ENCODE measurements at places on chromosomes 6 and 20. TPM values are rescaled to one million over a fixed set of nuclear protein-coding genes. Genes with fewer than 3 reads are reported as not detected.

GRCh38 chr6:18395177-18395855 is 8.2 kb downstream of the RNF144B start:
- DNase-seq = no peak

- DNase-seq = no peak
Observed at GRCh38 chr20:61373055-61373399, 121.0 kb downstream of the CDH4 start.

DNA sequence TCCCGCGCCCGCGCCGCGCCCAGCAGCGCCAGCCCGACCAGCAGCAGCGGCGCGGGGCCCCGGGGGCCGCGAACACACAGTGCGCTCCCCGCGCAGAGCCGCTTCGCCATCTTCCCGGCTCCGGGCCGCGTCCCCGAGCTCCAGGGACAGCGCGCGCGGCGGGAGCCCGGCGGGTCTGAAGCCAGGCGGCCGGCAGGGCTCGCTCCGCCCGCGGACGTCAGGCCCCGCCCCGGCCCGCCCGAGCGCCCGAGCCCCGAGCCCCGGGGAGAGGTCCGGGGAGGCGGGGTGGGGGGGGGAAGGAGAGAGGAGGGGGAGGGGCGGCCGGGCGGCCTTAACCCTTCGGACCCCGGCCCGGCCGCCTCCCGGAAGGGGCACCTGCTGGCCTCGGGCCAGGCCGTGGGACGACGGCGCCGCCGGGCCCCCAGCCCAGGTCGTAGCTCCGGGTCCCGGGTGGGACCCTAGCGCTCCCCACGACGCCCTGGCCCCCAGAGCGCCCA is at the start of gene LAMA5:
Gene LAMA5, minus strand, starts transcription at position 177 of the 497 bp plus-strand sequence. Its CDS starts 67 bp downstream, at position 110.
- DNase-seq = no peak

GRCh38 chr6:108106261-108106660 is 31.7 kb upstream of the OSTM1 start:
- DNase-seq = no peak

- DNase-seq = no peak
Observed at GRCh38 chr20:24043294-24043693, 54.7 kb upstream of the GGTLC1 start.

DNA sequence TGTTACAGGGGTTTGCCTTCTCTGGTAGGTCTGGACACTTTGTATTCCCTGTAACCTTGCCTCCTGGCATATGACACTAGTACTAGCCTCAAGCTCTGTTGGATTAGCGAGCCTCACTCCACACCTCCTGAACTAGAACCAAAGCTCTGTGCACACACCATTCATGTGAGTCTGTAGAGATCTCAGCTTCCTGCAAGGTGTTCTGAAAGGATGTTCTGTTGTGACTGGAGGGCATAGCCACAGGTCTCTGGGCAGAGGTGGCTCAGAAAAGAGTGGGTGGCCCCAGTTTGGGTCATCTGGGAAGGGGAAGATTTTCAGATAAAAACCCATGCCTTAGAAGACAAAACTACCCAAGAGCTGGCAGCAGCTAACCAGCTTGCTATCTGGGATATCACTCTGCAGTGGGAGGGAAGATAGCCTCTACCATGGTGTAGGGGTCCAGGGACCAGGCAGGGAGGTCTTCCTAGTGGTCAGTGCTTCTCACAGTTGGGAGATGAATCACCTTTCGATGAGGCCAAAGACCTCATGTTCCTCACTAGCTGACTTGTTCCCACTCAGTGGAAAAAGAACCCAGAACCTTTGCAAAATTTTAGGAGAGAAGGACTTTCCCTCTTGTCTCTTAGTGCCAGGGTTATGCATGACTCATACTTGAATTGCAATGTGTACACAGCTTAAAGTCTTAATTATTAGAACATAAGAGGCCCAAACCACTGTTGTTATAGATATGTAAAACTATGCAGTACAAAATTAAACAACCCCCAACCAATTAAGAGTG is 41.4 kb downstream of the HLA-F start:
- DNase-seq = no peak

The IRF4 gene
- polyA plus RNA-seq = 0.55 TPM

The HDGFL1 gene
- not detected for polyA plus RNA-seq

- DNase-seq = no peak
Observed at GRCh38 chr6:81751388-81752083, 945 bp downstream of the TENT5A start.

DNA sequence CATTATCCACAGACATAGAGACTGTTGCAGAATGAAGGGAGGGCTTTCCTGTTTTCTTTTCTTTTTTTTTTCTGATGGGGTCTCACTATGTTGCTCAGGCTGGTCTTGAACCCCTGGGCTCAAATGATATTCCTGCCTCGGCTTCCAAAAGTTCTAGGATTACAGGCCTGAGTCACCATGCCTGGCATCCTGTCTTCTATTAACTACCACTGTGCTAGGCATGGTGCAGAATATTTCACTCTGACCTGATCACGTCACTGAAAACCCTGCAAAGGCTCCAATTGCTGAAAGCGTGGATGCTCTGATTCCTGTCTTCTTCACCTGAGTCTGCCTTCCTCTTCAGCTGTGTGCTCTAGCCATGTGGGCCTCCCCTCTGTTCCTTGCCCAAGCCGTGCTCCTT is 8.5 kb upstream of the DNMT3B start:
- DNase-seq = no peak

The RUNX2 gene
- 2.8 TPM for polyA plus RNA-seq

- DNase-seq = no peak
Observed at GRCh38 chr6:56840467-56841380, 114.2 kb upstream of the BEND6 start.

The TAGAP gene
- polyA plus RNA-seq = 0.58 TPM

- no peak for DNase-seq
Observed at GRCh38 chr6:148611213-148611612, 135.6 kb upstream of the UST start.

- no peak for DNase-seq
Observed at GRCh38 chr6:7997286-7997685, 66.9 kb downstream of the BLOC1S5 start.

GRCh38 chr20:41135187-41135887 is 2.0 kb upstream of the PLCG1 start:
- DNase-seq = no peak

- no peak for DNase-seq
Observed at GRCh38 chr20:12394786-12395185, 477.1 kb downstream of the BTBD3 start.

The C20orf202 gene
- polyA plus RNA-seq = 0.30 TPM

- no peak for DNase-seq
Observed at GRCh38 chr20:61538943-61539265, 286.8 kb downstream of the CDH4 start.

DNA sequence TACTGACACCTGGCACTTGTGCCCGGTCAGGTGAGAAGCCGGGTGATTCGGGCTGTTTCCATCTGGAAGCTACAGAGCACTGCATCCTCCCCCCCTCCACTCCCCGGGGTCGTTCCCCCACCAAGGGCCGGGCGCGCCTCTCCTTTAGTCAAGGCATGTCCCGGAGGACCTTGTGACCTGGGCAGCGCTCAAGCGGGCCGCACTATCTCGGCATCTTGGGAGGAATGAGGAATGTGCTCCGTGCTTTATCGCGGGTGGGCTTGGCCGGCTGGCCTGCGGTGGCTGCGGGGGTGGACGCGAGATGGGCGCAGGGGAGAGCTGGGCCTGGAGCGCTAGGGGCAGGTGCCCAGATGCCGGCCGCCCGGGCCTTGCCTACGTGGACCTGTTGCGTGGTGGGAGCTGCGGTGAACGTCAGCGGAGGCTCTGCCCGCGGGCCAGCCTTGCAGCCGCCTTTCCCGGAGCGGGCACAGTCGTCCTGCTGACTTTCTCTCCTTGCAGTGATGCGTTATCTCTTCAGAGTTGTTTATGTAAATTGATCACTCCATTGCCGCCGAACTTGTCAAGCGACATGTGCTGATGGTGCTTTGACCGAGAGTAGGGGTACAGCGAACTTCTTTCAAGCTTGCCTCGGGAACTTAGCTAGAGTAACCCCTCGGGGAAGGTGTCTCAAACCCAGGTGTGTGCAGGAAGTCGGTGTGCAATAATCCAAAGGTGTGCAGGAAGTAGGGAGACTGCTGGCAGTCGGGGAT is 1.1 kb downstream of the LRRC1 start:
- DNase-seq = peak; percentile 27

DNA sequence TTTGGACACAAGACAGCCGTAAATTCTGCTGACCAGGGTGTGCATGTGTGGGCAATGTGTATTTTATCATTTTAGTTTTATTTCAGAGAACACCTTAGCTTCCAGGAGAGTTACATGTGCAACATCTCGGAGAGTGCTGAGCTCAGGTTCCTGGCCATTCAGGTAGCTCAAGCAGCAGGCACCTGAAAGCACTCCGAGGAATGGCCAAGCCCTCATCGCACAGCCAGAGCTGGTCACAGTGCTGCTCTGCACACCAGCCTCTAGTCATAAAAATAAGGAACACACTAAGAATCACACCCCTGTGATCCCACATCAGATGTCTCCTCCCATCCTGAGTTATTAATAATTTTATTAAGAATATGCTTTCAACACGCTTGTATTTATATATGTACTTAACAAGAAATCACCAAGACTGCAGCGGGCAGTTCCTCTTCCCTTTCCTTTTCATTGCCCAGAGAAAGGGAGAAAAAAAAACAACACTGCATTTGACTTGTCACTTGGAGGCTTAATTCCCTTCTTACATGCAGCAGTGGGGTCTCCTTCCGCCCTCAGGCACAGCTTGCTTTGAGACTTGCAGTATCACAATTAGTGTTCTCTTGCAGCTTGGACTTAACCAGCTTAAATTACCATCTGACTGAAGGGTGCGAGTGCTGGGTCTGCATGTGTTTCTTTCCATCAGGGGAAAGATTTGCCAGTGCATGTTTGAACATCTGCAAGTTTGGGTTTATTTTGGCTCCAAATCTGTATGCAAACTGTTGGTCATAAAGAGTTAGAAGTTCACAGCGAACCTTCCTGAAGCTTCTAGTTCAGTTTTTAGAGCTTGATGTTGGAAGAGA is 36.0 kb upstream of the IRF4 start:
- no peak for DNase-seq

DNA sequence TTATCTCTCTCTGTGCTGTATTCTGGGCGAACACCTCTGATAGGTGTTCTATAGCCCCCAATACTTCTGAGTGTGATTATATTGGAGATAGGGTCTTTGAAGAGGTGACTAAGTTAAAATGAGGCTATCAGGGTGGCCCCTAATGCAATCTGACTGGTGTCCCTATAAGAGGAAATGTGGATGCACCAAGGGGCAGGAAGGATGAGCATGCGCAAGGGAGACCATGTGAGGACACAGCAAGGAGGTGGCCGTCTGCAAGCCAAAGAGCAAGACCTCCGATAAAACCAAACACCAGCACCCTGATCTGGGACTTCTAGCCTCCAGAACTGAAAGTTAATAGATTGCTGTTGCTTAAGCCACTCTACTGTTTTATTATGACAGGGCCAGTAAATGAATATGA is 69.2 kb downstream of the CHMP4B start:
- DNase-seq = no peak

GRCh38 chr6:52231406-52232127 is 12.7 kb downstream of the IL17F start:
- no peak for DNase-seq

DNA sequence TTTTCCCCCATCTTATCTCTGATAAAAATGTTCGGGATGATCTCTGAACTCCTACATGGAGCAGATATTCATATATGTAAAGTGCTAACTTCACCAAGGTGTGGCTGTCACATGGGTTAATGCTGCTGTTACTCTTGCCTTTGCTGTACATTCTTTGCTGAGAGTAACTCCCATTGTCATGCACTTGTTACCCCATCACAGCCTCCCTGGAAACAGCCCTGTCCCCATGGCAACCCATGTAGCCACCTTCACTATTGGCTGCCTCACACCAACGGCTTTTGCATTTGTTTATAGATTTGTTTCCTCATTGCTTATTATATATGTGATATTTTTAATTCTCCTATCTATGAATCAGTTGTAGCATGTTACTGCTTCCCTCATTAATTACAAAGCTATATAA is 17.3 kb upstream of the IBTK start:
- DNase-seq = no peak

DNA sequence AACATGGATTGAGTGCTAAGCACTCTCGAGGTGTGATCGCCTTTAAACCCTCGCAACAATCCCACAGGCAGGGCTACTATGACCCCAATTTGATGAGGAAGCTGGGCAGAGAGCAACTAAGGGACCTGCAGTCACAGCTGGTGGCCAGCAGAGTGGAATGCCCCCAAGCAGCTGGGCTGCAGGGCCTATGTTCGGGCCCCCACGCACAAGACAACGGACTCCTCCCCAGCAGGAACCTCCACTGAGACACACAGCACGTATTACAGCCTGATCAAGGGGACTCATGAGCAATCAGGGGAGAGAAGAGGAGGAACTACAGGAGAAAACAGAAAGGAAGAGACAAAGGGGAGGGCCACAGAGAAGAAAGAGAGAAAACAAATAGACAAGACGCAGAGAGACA is 21.7 kb downstream of the CST7 start:
- no peak for DNase-seq

The WRNIP1 gene
- polyA plus RNA-seq = 54.0 TPM
